ENCODE measurements at places on chromosomes 2 and 18.

DNA sequence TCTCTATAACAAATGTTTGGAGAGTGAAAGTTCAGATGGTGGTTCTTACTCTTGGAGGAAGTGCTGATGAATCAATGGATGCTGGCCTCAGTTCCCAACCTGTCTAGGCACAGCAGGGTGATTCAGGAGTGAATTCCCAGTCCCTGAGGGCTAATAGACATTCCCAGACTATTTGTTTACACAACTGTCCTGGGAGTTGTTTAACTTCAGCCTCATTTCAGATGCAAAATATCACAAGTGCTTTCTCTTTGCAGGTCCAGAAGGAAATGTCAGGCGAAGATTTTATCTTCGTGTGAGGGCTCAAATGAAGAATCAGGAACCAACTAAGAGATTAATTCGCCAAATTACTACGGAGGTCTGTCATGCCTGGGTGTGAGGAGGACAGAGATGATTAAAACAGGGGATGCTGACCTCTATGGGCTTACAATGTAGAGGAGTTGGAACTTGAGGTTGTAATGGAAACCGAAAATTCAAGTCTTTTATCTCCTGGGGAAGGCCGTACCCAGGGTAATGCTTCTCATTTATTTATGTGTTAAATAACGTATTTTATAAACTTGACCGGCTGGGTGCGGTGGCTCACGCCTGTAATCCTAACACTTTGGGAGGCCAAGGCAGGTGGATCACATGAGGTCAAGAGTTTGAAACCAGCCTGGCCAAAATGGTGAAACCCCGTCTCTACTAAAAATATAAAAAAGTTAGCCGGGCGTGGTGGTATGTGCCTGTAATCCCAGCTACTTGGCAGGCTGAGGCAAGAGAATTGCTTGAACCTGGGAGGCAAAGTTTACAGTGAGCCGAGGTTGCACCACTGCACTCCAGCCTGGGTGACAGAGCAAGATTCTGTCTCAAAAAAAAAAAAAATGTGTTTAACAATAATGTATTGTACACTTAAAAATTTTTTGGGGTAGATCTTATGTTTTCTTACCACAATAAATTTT, 38.7 kb upstream of the SLC1A4 start:
- no peak for DNase-seq

DNA sequence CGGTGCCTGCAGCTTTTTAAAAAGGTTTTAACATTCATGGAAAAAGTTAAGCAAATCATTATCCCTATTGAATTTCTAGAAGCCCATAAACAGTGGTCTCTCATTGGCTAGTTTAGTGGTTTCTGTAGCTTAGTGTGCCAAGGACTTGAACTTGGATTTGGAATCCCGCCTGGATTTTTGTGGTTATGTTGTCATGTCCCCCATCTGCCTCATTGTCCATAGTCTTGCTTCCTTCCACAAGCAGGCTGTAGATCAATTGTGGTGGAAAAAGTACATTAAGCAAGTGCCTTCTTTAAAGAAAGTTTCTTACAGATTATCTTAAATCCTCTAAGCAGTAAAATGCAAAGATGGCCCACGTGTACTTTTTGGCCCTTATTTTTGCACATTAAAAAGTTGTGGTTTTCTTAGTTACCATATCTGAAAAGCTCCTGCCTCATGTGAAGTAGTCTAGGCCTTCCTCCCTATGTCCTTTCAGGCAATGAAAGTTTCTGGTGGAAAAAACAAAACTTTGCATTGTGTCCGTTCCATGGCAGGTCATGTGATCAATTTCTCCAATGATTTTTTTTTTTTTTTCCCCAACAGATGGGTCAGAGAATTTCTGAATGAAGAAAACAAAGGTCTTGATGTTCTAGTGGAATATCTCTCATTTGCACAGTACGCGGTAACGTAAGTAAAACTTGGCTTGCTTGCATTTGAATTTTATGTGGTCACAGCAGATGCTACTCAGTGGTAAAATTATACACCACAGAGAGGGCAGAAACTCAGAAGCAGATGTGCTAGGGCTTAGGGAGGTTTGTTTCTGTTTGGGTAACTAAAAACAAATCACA, 158.9 kb downstream of the PRPF40A start:
- no peak for DNase-seq

DNA sequence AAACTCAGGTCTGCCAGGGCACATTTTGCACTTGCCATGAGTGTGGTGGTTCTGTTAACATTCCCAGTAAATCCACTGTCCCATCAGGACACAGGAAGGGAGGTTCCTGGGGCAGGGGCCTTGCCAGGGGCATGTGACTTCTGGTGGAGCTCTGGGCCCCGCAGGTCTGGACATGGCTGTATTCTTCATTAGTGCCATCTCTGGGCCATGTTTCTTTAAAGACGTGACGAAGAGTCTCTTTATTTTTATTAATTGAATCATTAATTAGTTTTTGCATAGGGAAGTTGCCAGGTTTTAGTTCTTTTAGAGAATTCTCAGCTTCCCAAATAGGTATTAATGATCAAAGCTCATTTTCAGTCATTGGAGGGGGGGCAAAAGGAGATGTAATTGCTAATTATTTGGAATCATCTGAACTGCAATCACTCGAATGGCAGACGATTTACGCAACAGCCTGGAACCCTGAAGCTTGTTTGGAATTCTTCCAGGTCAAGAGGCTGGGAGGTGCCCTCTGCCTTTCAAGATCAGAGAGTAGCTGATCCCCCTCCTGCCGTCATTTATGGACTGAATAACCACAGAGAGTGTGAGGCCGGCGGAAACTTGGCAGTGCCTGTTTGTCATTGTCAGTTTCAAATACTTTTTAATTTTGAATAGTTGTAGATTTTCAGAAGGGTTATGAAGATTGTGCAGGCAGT, 106.2 kb downstream of the RTP5 start:
- peak; percentile 23 for DNase-seq

- DNase-seq: no peak
These were observed 70.0 kb upstream of the SP3 start for GRCh38 chr2:174035117-174035635.

GRCh38 chr2:47092465-47092864, 62.6 kb downstream of the STPG4 start:
- DNase-seq: no peak

GRCh38 chr2:85741833-85742455, 11.8 kb upstream of the ATOH8 start:
- peak; percentile 67 for DNase-seq

DNA sequence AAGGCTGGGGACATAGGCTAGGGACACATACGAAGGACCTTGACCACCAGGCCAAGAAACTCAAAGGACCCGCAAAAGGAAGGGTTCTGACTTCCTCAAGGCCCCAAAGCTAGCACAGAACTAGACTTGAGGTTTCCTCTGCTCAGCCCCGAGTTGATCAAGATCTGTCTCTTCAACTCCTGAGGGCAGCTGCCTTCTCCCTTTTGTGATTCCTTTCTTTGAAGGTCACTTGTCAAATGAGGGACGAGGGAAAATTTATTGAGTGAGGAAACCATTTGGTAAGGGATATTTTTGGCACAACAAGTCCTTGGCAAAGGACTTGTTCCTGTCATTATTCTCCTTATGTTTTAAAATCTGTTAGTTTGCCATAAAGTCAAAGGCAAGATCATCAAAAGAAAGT, 12.3 kb upstream of the ROCK2 start:
- DNase-seq: no peak

DNA sequence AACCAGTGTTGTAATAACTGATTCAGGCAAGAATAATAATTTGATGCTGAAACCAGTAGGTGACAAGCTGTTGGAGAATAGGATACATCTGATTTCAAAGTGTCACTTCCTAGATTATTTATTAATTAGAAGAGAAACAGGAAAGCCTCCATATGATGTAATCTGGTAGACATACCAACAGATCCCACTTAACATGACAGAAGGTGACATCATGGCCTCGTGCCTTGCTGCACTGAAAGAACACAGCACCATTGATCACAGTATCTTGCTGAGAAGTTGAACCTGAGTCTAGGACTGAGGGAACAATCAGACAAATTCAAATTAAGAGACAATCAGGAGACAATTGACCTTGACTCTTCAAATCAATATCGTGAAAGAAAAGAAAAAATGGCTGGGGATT, 131.6 kb upstream of the DLGAP1 start:
- DNase-seq: no peak

DNA sequence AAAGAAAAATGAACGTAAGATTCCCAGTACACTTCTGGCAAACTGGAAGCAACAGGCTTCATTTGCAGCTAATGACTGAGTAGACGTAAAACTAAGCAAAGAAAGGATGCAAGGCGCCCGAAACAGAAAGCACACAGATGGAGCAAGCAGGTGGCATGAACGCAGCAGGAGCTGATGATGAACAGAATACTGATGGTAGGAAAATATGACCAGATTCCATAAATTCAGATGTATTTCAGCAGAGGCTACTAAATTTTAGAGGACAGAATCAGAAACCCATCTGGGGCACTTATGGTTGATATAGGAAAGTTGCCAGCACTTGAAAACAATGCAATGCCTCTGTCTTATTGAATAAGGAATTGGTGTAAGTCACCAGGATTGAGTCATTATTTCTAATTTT, 658.7 kb upstream of the LINC00305 start:
- DNase-seq: no peak

GRCh38 chr18:8095947-8096570, 513.2 kb upstream of the RAB12 start:
- DNase-seq: no peak

DNA sequence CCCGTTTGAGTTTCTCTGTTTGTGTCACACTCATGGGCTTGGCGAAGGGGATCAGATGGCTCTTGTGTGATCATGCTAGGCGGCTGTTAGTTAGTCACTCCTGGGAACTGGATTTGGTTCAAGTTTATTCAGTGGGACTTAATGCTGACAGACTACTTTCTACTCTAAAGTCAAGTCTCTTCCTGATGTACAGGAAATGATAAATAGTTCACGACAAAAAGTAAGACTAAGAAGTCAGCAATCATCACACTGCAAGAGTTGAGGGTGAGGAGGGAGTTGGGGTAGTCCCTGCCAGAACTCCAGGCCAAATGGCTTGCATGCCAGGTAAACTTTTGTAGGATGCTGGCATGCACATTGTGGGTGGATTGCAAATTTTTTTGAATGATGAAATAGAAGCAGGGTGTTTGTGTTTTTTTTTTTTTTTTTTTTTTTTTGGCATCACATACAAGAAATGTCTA, 25.1 kb upstream of the CCL20 start:
- no peak for DNase-seq

- no peak for DNase-seq
These were observed 3.4 kb downstream of the CASP8 start for GRCh38 chr2:201263779-201264178.

- DNase-seq: peak; percentile 44
These were observed 34.3 kb upstream of the SNED1 start for GRCh38 chr2:240963868-240964703.

- DNase-seq: no peak
These were observed 8.2 kb upstream of the GBX2 start for GRCh38 chr2:236176417-236176816.
